ENCODE measurements at places on chromosomes 11 and 22. TPM values are rescaled to one million over a fixed set of nuclear protein-coding genes. Genes with fewer than 3 reads are reported as not detected.

OR56A4 gene
- total RNA-seq, result not detected

DNA sequence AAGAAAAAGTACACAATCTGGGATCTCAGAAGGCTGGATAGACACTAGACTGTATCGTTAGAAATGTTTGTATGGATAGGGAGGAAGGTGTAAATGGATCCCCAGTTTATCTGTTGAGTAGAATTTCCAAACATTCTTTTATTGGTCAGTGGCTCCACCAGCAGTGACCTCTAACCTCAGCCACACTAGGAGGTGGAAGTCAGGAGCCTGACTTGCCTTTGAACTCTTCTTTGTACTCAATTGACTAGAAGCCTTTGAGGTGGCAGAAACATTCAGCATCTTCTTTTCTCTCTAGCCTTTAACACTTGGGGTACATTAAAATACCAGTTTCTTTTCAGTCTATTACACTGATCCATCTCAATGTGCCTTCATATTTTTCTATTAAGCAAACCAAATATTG lies 39.1 kb downstream of the EXT2 start:
- no peak for DNase-seq

GRCh38 chr11:17653611-17654010 lies 65.8 kb upstream of the MYOD1 start:
- DNase-seq, result no peak

GRCh38 chr11:77726524-77726923 lies 88.9 kb upstream of the CLNS1A start:
- DNase-seq, result no peak

OR10A6 gene
- not detected for total RNA-seq

VSTM5 gene
- total RNA-seq, result not detected
